ENCODE measurements at places on chromosomes 13 and 19.

- DNase-seq: no peak
These were observed 13.1 kb downstream of the AP2A1 start for GRCh38 chr19:49779731-49780555.

DNA sequence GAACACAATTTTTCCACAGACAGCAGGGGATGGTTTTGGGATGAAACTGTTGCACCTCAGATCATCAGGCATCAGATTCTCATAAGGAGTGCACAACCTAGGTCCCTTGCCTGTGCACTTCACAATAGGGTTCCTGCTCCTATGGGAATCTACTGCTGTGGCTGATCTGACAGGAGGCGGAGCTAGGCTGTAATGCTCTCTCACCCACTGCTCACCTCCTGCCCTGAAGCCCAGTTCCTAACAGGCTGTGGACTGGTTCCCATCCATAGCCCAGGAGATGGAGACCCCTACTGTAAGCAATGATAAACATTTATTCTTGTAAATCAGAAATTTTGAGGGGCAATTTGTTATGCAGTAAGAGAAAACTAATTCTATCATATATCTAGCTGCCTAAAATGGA, 1234.7 kb downstream of the SLITRK1 start:
- DNase-seq: no peak

DNA sequence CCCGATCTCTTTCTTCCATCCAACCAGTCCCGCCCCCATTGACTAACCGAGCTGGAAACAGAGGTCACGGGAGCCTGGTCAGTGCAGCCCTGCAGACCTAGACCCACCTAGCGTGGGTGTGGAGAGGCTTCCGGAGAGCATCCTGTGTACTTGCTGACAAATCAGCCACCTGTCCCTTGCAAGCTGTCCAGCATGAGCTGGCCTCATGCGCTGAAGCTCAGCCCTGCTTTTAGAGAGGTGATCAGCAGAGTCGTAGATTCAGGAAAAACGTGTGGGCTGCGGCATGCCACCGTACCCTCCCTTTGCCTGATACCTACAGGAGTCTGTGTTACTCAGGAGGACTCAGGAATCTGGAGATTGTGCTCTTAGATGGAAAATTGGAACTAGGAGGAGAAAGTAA, 80.3 kb upstream of the UQCRFS1 start:
- DNase-seq: no peak

DNA sequence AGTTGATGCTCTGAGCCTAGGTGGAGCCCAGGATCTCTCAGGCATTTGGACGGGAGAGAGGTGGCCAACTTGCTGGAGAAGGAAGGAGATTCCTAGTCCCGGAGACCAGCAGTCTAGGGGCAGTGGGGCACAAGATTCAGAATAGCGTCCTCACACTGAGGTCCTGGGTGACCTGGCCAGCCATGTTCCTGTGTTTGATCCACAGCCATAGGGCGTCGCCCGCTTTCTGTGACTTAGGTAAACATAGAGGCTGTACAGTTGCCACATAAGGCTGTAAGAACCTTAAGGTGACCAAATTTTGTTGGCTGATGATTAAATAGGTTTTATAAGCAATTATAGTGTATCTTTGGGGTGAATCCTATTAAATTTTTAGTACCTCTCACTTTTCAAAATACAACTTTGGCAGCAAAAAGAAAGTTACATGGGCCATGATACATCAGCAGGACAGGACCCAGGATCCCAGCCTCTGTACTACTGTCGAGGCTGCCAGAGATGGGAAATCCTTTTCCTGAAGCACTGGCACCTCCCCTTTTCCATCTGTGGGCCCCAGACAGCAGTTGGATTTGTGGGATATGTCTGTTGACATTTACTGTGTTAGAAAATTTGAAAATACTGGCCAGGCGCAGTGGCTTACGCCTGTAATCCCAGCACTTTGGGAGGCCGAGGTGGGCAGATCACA, 37.5 kb downstream of the TSSK6 start:
- no peak for DNase-seq

GRCh38 chr13:100497389-100497788, 91.2 kb downstream of the GGACT start:
- DNase-seq: no peak

DNA sequence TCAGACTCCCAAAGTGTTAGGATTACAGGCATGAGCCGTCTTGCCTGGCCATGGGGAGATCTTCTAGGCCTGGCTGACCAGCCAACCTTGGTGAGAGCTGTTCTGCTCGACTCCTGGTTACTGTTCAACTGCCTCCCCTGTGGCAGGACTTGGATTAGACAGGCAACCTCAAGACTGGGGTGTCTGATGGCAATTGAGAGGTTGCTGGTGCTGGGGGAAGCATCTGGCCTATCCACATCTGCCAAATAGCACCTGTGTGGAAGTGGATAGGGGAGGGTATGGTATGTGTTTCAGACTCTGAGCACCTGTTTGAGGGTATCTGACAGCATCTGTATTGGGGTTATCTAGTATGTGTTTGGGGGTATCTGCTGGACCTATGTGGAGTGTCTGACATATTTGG, 44.7 kb downstream of the ARHGEF18 start:
- no peak for DNase-seq

DNA sequence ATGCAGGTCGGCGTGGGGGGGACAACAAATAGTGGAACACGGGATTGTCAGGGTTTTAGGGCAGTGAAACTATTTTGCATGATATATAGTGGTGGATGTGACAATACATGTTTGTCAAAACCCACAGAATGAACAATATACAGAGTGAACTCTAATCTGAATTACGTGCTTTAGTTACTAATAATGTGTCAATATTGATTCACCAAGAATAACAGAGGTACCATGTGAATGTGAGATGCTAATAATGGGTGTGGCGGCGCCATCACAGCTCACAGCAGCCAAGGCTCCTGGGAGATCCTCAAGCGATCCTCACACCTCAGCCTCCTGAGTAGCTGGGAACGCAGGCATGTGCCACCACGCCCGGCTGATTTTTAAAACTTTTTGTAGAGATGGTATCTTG, 12.9 kb downstream of the ELAVL1 start:
- DNase-seq: no peak

GRCh38 chr13:94129490-94129894, 350.0 kb downstream of the DCT start:
- DNase-seq: no peak

DNA sequence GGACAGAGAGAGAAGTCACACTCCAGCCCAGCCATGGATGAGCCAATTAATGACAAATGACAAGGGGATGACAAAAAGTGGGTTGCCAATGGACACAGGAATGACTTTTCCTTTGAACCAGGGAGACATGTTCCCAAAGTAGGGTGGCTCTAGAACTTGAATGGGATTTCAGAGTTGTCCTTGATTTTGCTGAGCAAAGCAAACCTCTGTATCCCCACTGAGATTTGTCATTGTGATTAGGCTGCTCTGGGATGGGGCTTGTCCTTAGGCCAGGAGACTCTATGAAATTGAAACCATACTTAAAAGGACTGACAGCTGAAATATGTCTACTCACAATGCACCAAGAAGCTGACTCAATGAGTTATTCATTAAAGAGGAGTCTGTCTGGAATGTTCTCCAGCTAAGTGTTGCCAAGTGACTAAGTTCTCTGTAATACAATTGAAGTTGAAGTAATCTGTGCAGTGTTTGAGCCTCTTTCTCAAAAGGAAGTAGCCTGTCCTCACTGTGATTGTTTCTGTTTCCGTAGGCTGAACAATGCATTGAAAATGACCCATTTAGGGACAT, 69.0 kb upstream of the PCDH9 start:
- no peak for DNase-seq

- DNase-seq: no peak
These were observed 1.0 kb upstream of the KLHL26 start for GRCh38 chr19:18635831-18636182.

GRCh38 chr13:67821606-67822005, 591.5 kb upstream of the PCDH9 start:
- no peak for DNase-seq

GRCh38 chr13:30908416-30908980, 2.4 kb downstream of the MEDAG start:
- DNase-seq: no peak

DNA sequence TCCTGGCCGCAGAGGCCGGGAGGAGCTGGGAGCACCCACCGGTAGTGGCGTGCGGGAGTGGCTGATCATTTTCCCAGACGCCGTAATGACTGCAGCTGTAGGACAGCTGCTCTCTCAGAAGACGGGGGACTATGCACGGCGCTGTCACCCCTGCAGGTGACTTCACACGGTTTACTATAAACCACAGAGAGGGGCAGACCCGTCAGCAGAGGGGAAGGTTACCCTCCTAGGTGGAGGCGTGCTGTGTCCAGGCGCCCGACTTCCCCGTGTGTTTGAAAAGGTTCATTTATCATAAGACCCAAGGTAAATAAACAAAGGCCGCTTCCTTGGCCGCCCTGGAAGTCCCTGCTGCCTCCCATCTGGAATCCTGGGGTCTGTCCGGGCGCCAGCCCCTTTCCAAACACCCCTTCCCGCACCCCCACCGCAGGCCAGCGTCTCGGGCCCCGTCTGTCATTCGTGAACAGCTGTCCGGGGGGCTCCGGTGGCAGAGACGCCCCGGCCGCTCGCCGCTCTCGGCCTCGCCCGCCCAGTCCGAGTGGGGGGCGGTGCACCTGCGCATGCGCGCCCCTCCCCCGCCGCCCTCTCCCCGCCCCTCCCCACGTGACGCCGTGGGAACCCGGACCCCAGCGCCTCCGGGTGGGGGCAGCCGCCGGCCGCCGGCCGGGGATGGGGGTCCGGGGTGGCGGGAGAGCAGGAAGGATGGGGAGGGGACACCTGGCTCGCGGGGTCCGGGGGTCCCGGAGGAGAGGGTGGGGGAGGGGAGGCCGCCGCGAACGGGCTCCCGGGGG, 915 bp downstream of the SHC2 start:
- DNase-seq: no peak

DNA sequence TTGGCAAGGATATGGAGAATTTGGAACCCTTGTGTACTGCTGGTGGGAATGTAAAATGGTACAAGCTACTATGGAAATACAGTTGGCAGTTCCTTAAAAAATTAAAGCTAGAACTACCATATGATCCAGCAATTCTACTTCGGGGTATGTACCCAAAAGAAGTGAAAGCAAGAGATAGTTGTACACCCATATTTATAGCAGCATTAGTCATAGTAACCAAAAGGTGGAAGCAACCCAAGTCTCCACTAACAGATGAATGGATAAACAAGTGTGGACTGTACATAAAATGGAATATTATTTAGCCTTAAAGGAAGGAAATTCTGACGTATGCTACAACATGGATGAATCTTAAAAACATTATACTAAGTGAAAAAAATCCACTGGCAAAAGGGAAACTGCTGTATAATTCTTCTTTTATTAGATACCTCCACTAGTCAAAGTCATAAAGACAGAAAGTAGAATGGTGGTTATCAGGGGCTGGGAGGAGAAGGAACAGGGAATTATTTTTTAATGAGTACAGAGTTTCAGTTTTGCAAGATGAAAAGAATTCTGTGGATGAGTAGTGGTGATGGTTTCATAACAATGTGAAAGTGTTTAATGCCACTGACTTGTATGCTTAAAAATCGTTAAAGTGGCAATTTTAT, 141.6 kb downstream of the RXFP2 start:
- DNase-seq: no peak

DNA sequence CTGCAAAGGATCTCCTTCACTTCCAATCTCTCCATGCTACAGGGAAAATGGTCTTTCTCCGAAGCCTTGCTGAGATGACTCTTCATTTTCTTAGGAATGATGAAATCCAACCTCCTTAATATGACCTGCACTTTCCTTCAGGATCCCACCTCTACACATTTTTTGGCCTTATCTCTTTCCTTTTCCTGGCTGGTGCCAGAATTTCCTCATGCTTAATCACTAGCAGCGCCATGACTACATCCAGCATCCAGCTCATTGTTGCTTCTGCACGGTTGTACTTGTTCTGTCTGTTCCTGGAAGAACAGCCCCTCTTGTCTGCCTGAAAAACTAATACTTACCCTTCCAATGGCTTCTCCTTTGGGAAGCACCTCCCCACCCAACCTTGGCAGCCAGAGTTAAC, 68.4 kb downstream of the TEX26 start:
- DNase-seq: no peak

DNA sequence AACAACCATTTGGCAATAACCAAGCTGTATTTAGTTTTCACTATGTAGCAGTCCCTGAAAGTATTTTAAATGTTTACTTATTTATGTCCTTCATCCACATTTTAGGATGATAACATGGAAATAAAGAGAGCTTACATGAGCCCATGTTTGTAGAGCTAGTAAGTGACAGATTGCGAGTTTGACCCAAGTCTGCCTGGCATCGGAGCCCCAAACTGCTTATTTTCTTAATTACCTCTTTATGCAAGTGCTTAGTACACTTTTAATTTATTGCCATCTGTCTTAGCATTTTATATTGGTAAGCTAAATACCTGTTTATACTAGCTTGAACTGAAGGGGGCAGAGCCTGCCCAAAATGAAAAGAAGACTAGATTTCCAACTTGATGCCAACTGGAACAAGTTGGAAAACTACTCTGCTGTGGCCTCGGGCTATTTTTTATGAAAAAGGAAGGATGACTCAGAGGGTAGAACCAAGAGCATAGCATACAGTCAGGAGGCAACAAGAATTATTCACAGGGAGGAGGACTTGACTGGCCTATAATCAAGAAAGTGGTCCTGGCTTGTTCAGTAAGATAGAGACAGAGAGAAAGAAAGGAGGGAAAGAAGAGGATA, 150.2 kb downstream of the NDFIP2 start:
- no peak for DNase-seq

- no peak for DNase-seq
These were observed 19.6 kb downstream of the MOB3A start for GRCh38 chr19:2076526-2076944.

- DNase-seq: peak; percentile 83
These were observed 710 bp upstream of the BTBD2 start for GRCh38 chr19:2016041-2016807.

DNA sequence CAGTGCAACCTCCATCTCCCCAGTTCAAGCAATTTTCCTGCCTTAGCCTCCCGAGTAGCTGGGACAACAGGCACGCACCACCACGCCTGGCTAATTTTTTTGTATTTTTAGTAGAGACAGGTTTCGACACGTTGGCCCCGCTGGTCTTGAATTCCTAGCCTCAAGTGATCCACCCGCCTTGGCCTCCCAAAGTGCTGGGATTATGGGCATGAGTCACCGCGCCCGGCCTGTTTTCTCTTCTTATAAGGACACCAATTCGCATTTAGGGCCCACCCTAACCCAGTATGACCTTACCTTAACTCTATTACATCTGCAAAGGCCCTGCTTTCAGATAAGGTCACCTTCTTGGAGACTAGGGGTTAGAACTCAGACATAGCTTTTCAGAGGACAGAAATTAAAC, 35.1 kb downstream of the TMEM161A start:
- no peak for DNase-seq

GRCh38 chr13:51323824-51324511, 15.5 kb upstream of the SERPINE3 start:
- DNase-seq: no peak

DNA sequence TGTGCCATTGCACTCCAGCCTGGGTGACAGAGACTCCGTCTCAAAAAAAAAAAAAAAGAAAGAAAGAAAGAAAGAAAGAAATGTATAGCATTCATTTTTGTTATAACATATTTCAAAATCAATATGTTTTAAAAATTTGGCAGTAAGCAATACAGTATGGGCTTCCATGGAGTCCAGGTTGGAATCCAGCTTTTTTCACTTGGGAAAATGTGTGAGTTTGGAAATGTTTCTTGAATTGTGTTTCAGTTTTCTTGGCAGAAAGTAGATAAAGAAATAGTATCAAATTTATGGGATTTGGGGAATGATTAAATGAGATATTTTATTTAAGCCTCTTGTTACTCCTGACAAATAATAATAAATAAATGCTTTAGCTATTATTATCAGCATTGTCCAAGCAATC, 225.6 kb downstream of the PCDH9 start:
- DNase-seq: no peak
